Lung (tissue), 17 donors: ENCODE measurements at places on chromosomes 7 and 10. TPM values are rescaled to one million over a fixed set of nuclear protein-coding genes. Genes with fewer than 3 reads are reported as not detected.

The OR2A12 gene
- not detected for total RNA-seq

The CPN1 gene
- not detected for total RNA-seq

DNA sequence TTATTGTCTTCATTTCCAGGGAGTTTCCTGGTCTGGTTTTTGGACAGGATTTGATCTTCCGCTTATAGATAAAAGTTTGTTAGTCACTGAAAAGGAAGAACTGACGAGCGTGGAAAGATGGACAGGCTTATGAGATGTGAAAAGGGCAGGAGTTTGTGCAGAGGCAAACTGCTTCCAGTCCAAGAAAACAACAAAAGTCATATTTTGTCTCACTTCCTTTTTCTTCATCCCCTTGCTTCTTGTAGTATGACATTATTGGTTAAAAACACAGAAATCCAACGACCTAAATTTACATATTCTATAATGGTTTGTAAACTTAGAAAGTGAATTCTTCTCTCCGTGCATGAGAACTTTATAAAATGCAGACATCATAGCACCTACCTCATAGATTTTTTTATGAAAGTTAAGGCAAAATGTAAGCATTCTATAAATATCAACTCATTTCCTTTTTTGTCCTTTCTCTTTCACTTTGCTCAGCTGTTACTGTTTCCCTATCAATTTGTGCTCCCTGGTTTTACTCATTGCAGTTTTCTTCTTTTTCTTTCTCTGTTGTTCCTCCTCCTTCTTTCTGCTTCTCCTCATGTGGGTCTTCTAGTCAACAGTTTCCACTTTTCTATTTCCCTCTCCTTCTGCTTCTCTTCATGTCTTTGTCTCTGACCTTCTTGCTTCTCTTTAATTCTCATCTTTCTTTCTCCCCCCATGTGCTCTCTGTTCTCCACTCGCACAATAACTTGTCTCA is 370.2 kb downstream of the ARL4A start:
- DNase-seq = no peak

GRCh38 chr10:69913606-69914382 is 112.1 kb downstream of the COL13A1 start:
- DNase-seq = no peak

The SPDYE9 gene
- total RNA-seq = not detected

DNA sequence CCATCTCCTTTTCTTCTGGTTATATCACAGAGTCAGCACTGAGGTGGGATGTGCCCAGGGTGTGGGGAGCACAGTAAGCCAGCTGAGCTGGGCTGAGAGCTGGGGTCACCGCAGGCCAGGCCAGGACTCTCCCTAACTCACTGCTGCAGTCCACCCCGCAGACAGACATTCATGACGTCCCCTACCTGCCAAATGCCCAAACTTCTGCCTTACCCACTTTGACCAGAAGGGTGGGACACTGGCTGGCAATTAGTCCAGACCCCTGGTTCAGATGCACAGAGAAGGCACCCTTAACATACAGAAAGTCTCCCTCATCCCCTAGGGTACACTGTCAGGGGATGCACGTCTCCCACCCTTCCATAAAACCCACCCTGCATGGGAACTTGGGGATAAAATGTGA is 2.1 kb downstream of the DRGX start:
- no peak for DNase-seq

The PPP1R17 gene
- not detected for total RNA-seq

The DNAJB9 gene
- 40.0 TPM for total RNA-seq

DNA sequence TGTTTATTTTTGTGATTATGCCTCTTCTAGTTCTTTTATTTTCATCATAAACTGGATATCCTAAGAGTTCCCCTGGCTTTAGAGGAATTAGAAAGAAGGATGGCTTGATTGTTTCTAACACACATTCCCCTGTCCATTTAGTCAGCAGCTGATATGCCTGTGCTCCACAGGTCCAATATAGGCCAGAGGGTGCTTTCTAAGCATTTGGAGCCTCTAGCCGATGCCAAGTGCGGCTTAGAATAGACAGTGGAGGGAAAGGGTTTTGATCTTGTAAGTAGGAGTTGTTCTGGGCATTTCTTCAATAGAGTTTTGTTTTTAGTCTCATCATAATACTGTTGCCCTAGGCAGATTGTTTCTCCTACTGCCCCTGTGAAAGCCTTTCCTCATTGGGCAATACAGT is 6.6 kb downstream of the CYP3A43 start:
- no peak for DNase-seq

DNA sequence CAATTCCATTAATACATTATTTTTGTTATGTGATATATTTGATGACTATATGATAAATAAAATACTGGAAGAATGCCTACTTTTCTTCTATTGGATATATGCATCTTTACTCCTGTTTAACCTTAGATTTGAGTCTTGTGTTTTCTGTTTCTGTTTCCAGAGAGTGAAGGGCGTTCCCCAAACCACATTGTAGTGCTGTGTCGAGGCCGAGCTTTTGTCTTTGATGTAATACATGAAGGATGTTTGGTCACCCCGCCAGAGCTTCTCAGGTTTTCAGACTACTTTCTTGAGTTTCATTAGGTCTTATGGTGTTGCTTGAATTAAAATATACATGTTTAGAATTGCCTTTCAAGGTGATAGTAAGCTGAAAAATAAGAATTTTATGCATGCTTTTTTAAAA is 23.8 kb downstream of the CROT start:
- no peak for DNase-seq

DNA sequence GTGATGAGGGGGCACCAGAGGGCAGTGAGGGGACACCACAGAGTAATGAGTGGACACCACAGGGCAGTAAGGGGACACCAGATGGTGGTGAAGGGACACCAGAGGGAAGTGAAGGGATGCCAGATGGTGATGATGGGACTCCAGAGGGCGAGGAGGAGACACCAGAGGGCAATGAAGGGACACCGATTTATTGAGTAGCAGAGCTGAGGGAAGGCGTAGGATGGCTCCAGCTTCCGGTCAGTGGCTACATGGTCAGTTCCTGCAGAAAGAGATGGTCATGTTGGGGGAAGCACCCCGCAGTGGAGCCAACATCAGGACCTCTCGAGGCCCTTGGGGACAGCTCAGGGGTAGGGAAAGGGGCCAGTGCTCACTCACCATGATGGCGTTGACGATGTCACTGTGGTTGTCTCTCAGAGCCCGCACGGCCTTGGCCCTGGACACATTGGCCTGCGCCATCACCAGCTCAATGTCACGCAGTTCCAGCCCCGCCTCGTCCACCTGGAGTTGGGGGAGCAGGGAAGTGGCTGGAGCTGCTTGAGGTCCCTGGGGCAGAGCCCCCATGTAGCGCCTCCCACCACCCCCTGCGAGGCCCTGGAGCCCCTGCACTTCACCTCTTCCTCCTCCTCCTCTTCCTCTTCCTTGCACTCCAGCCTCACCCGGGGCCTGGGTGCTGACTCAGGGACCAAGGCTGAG is 8.4 kb downstream of the NACAD start:
- no peak for DNase-seq

GRCh38 chr10:128152741-128153580 is 26.7 kb upstream of the MKI67 start:
- DNase-seq = no peak

DNA sequence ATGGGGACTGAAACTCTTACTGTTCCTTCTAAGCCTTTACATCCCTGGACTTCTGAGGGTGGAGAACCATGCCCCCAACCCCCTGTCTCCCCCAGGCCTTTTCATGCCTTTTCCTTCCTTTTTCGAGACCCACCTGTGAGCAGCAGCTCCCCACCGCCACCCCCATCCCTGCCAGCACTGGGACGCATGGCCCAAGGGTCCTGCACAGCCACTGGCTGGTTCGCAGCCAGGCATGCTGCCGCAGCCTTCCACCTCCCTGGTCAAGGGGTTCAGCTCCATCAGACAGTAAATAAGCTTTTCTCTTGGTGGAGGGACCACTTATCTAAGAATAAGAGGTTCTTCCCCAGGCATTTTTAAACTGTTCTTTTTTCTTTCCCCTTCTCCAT is 584.4 kb downstream of the GRM8 start:
- DNase-seq = no peak

DNA sequence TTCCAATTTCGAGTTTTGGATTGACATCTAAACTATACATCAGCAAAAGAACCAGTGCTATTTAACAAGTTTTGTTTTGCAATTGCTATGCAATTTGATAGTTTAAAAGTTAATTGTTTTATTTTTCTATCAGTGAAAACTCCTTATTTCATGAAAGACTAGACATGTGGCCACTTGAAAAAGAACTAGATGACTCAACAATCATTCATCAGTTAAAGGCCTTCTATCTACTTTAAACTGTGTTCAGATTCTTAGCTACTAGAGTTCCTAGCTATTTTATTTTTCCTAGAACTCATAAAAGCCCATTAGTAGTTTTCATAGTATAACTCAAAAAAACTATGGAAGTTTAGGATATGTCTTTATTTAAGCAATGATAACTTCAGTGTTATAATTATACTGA is 104.6 kb upstream of the LSM8 start:
- DNase-seq = no peak

- DNase-seq = no peak
Measured at GRCh38 chr7:20200971-20201370, 16.2 kb downstream of the MACC1 start.

DNA sequence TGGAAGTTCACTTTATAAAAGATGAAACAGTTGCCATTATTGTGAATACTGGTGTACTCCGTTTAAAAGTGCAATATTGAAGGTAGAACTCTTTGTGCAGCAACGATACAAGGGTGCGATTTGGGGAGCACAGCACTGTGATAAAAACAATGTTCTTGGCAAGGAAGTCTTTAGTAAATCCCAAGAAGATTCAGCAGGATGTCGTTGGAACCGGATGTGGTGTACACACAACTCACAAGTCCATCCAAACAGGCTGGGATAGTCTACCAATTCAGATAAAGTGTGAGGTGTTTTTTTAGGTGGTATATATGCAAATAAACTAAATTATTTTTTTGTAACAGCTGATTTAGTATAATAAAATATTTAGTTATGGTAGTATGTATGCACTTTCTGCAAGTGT is 46.7 kb downstream of the ZNF777 start:
- peak; percentile 6 for DNase-seq

The NKX1-2 gene
- not detected for total RNA-seq

The SORCS1 gene
- total RNA-seq = 0.06 TPM

GRCh38 chr7:147483634-147484292 is 1106.8 kb upstream of the C7orf33 start:
- DNase-seq = no peak

The OR2A1 gene
- not detected for total RNA-seq

- peak; percentile 70 for DNase-seq
Measured at GRCh38 chr7:44587843-44588711, 6.0 kb upstream of the TMED4 start.

The C10orf62 gene
- not detected for total RNA-seq

- DNase-seq = no peak
Measured at GRCh38 chr10:65365878-65366277, 1560.0 kb upstream of the LRRTM3 start.

The DOCK1 gene
- total RNA-seq = 47.7 TPM

- no peak for DNase-seq
Measured at GRCh38 chr7:136940917-136941316, 72.5 kb downstream of the CHRM2 start.

GRCh38 chr10:59181668-59182067 is 5.2 kb downstream of the PHYHIPL start:
- peak; percentile 83 for DNase-seq

The SPDYE1 gene
- total RNA-seq = 0.09 TPM

DNA sequence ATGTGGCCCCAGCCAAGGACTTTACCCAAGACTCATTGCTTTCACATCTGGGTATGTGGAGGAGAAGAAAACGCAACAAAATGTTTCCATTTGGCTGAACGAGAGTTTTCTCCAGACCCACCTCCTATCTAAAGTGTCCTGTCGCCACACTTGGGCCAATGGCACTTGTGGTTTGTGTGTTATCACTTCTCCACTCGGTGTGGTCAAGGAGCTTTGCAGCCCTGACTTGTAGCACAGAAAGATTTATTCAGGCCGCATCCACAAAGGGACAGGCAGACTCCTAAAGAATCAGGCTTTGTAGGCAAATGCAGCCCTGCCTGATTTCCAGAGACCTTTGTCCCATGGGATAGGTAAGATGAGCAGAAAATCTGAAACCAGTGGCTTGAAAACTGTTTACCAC is 12.8 kb upstream of the LRRC4 start:
- no peak for DNase-seq

The GRM3 gene
- total RNA-seq = 0.17 TPM

- peak; percentile 63 for DNase-seq
Measured at GRCh38 chr7:155466814-155467733, 9.1 kb downstream of the EN2 start.

DNA sequence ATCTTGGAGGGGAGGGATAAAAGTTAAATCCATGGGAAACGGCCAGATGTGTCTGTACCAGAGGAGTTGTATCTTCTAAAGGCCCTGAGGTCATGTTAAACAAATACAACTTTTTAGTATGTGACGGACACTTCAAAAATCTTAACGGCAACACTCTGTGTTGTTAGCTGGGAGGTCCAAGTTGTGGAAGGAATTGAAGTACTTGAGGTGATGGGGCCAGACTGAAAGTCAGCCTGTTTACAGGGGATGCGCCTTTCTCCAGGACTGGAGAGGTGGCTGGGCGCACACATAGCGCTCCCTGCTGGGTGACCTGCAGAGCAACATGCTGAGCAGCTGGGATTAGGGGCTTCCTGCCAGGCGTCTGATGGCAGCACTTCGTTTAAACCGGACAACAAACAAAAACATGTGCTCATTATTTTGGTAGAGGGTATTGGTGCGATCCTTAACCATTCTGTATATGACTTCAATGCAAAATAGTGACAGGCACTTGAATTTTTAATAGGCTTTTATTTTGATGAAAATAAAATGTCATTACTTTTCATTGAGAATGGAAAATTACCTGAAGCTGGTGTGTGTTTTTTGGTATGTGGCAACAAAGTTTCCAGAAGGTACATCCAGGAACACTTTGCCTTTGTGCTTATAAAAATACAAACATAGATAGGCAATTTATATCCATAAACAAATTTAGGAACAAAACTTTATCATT is 198.2 kb downstream of the MLLT10 start:
- DNase-seq = peak; percentile 92

The GRID2IP gene
- 0.77 TPM for total RNA-seq

- DNase-seq = no peak
Measured at GRCh38 chr7:123673752-123674398, 18.2 kb downstream of the LMOD2 start.

DNA sequence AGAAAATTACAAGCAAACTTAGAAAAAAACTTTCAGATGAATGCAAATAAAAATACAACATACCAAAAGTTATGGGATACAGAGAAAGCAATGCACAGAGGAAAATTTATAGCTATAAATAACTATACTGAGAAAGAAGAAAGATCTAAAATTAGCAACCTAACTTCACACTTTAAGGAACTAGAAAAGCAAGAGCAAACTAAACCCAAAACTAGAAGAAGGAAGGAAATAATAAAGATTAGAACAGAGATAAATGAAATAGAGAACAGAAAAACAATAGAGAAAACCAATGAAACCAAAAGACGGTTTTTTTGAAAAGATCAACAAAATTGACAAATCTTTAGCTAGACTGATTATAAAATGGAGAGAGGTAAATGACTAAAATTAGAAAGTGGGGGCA is 9.6 kb upstream of the STRA8 start:
- DNase-seq = no peak

DNA sequence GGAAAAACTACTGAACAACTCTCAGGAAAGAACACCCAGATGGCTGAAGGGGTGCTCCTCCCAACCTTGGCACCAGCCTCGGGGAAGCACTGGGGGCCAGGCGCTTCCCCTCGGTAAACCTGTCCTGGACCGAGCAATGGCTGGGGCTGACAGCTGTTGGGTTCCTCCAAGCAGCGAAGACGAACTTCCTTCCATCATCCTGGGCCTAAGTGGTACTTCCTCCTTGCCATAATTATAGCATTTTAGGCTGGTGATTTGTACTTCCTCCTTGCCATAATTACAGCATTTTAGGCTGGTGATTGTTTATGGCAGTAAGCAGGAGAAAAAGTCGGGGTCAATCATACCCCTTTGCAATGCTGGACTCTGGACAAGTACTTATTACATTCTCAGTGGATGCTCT is 69.3 kb downstream of the MYOF start:
- no peak for DNase-seq
